ENCODE measurements at places on chromosomes 2 and 18.

- DNase-seq, result no peak
- H3K4me3 ChIP-seq, result no peak overlapping the region
- H3K36me3 ChIP-seq, result no peaks in the 10 kb centered on the region
Measured at GRCh38 chr2:18829251-18829902, 240.0 kb upstream of the NT5C1B start.

GRCh38 chr18:245282-245847 is 22.5 kb downstream of the THOC1 start:
- H3K27me3 ChIP-seq, result no peaks in the 10 kb centered on the region
- no peaks in the 10 kb centered on the region for H3K4me1 ChIP-seq
- DNase-seq, result no peak
- H3K36me3 ChIP-seq, result peaks cover 7% of the 10 kb centered on the region

GRCh38 chr2:9972621-9973479 is 21.4 kb downstream of the GRHL1 start:
- no peaks in the 10 kb centered on the region for H3K27me3 ChIP-seq
- no peak overlapping the region for H3K4me3 ChIP-seq
- no peak for DNase-seq
- no peaks in the 10 kb centered on the region for H3K36me3 ChIP-seq
- H3K4me1 ChIP-seq, result peaks cover 75% of the 10 kb centered on the region

GRCh38 chr18:75168619-75169018 is 40.3 kb downstream of the PTGR3 start:
- no peaks in the 10 kb centered on the region for H3K27me3 ChIP-seq
- no peak overlapping the region for H3K27ac ChIP-seq

GRCh38 chr18:3400567-3401296 is 49.2 kb upstream of the TGIF1 start:
- H3K4me1 ChIP-seq, result no peaks in the 10 kb centered on the region
- no peak overlapping the region for H3K27ac ChIP-seq
- no peaks in the 10 kb centered on the region for H3K27me3 ChIP-seq
- no peak overlapping the region for H3K4me3 ChIP-seq
- H3K36me3 ChIP-seq, result no peaks in the 10 kb centered on the region

DNA sequence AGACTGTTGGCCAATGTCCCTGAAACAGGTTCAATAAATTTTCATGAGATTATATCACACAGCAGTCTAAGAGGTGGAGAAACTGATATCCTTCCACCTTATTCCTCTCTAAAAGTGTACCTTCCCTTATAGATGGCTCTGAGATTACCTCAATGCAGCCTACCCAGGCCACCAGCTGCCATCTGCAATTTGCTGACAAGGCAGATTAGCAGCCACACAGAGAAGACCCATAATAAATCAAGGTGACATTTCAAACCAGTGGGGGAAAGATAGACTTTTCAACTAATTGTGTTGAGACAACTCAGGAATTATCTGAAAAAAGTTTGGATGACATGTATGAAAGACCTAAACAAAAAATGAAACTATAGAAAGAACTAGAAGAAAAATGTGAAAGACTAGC is 43.2 kb downstream of the ZBTB7C start:
- no peak overlapping the region for H3K4me3 ChIP-seq
- H3K36me3 ChIP-seq, result no peaks in the 10 kb centered on the region
- DNase-seq, result no peak
- no peak overlapping the region for H3K27ac ChIP-seq

DNA sequence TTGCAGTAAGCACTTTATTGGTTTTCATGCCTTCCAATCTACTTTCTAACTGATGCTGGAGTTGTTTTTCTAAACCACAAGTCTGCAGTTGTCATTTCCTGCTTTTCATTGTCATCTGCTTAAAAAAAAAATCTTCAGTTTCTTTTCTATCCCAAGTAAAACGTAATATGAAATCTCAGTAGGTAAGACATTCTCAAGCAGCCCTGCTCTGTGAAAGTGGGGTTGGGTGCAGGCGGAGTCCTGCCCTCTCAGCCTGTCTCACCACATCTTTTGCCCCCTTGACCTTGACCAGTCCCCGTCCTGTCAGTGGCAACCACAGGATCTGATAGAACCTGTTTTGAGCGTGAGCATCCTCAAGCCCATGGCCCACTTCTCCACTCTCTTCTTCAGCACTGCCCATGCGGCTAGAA is 80.0 kb upstream of the CPO start:
- H3K4me1 ChIP-seq, result no peaks in the 10 kb centered on the region
- H3K27me3 ChIP-seq, result no peaks in the 10 kb centered on the region
- no peak for DNase-seq
- no peak overlapping the region for H3K27ac ChIP-seq
- no peaks in the 10 kb centered on the region for H3K36me3 ChIP-seq

DNA sequence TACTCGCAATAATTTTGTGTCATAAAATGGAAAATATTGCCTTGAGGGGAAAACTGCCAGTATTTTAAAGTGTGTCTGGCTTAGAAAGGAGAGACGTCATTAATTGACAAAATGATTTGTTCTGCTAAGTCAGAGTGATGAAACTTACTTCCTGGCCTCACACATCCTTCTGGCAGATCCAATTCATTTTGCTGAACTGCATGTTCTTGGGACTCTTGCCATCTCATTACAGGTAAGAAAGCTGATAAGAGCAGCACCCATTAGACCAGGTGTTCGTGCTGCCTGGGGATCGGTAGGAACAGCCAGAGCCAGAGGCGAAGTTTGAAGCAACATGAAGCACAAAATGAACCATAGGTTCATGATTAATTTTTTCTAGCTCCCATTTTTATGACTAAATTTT is 38.0 kb downstream of the KCNE4 start:
- H3K27me3 ChIP-seq, result no peaks in the 10 kb centered on the region
- no peaks in the 10 kb centered on the region for H3K4me1 ChIP-seq
- H3K27ac ChIP-seq, result no peak overlapping the region
- H3K4me3 ChIP-seq, result no peak overlapping the region

- H3K4me3 ChIP-seq, result no peak overlapping the region
- H3K4me1 ChIP-seq, result peaks cover 8% of the 10 kb centered on the region
- no peak for DNase-seq
- H3K36me3 ChIP-seq, result no peaks in the 10 kb centered on the region
- no peaks in the 10 kb centered on the region for H3K27me3 ChIP-seq
Measured at GRCh38 chr2:17756668-17757067, 2.7 kb downstream of the GEN1 start.

DNA sequence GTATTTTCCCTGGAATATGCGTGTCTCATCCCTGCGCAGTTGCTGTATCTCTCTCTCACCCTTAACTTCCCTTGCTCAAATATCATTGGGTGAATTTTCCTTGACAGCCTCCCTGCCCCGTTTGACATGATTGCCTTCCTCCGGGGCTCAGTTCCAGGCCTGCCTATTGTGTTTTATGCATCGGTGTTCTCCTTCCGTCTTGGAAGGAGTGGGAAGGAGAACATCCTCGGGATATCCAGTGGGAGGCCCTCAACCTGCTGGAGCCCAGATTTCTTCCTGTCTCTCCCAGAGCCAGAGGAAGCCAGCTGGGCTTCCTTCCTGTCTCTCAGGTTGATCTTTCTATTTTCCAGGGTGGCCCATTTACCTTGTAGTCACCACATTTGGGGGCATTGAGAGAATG is 434.7 kb upstream of the HS6ST1 start:
- no peaks in the 10 kb centered on the region for H3K27me3 ChIP-seq
- no peaks in the 10 kb centered on the region for H3K4me1 ChIP-seq
- H3K36me3 ChIP-seq, result no peaks in the 10 kb centered on the region
- DNase-seq, result no peak
- no peak overlapping the region for H3K4me3 ChIP-seq
- no peak overlapping the region for H3K27ac ChIP-seq

DNA sequence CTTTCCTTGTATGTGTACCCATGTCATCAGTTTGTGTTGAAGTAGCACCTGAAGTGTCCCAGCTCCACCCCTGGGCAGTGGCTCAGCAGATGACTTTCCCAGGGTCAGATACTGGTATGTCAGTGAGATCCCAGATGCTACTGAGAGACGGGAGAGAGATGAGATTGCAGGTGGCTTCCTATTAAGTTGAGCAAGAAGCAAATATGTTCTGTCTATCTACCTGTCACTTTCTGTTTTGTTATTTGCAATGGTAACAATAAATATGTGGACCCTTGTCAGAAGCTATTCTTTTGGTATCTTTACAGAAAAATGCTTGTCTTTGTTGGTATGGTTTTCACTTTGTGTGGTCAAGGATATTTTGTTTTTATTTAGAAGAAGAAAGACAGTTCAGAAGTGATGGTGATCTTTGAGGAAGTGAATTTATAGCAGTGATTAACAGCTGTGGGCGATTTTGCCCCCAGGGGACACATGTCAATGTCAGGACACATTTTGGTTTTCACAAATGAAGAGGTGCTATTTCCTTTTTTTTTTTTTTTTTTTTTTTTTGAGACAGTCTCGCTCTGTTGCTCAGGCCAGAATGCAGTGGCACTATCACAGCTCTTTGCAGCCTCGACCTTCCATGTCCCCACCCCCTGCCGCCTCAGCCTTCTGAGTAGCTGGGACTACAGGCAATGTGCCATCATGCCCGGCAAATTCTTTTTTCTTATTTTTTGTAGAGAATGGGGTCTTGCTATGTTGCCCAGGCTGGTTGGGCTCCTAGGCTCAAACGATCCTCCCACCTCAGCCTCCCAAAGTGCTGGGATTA is 21.4 kb downstream of the MGAT5 start:
- H3K27me3 ChIP-seq, result no peaks in the 10 kb centered on the region
- peaks cover 5% of the 10 kb centered on the region for H3K4me1 ChIP-seq
- H3K36me3 ChIP-seq, result no peaks in the 10 kb centered on the region
- no peak for DNase-seq
- H3K27ac ChIP-seq, result no peak overlapping the region
- H3K4me3 ChIP-seq, result no peak overlapping the region
